Urothelium cell line (cell line): ENCODE measurements at places on chromosomes 1 and 21.

- DNase-seq: no peak
Observed at GRCh38 chr1:12152113-12152891, 14.5 kb upstream of the TNFRSF1B start.

DNA sequence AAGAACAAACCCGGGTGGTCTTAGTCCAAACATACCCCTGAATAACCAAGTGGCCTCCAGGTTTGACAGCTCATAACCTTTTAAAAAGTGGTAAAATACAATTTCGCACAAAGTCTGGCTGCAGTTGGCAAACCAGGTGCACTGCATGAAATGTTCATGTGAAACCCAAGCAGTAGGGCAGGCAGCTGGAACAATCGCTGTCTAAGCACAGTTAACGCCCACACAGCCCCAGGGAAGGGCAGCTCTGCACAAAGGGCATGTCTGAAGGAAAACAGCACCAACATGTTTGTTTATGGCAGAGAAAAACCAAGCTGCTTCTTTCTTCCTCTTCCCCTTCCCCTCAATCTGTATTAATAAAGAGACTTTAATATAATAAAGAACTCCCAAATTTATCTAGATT is 49.5 kb downstream of the KIAA1614 start:
- no peak for DNase-seq

GRCh38 chr1:14261395-14261794 is 337.1 kb upstream of the KAZN start:
- no peak for DNase-seq

GRCh38 chr1:159867664-159868026 is 5.2 kb upstream of the VSIG8 start:
- no peak for DNase-seq

DNA sequence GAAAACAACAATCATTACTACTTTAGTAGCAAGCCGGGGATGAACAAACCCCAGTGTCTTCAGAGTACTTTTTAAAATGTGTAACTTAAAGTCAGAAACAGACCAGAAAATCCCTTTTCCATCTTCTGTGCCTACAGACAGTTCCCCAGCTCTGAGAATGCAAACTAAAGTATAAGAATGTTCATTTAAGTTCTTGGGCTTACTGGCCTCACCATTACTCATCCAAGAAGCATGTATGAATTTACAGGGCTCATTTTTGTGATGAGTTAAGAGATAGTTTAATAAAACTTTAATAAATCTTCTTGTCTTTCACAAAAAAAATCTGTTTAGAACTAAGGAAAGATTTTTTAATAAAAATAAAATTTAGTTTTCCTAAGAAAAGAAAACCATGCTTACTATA is 4.6 kb downstream of the LPGAT1 start:
- no peak for DNase-seq

DNA sequence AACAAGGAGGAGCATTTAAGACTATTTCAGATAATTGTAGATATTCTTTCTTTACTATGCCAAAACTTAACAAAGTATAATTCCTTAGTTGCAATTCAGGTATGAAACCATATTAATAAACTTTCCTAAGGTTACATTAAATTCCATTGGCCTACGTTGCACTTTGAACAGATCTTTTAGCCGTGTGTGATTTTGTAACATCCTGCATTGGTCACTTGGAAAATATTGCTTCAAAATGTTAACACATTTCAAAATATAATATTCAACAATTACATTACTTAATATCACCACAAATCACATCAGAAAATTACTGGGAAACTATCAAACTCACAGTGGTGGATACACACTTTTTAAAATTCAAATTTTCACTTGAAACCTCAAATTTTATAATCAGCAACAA is 20.2 kb downstream of the ETS2 start:
- DNase-seq: no peak

DNA sequence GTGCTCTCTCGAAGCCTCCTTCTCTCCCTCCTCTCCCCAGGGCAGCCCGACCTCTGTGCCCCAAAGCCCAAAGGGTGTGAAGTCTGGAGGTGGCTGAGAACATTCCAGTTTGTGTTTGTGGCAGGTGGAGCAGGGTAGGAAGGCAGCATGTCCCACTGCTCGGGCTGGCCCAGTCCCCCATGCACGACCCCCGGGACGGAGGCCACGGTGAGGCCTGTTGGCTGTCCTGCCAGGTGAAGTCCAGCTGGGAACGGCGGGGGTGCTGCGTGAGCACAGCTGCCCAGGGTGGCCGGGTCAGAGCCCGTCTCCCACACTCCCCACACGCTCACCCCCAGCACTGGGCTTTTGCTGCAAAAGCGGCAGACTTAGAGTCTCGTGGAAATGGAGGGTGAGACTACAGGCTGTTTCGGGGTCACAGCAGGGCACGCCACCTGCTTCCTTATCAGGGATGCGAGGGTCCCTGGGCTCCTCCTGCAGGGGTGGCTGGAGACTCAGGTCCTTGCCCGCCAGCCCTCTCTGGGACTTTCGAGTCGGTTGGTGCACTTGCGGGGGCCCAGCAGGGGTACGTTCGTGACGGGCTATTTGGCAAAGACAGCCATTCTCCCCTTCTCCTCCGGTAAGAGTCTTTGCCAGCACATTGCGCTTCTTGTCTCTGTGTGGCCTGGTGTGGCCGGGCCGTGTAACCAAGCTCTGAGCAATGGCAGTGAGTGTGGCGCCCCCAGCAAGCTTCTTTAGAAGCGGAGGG is 40.3 kb downstream of the MORN1 start:
- DNase-seq: no peak

GRCh38 chr21:34524646-34525601 is 12.9 kb upstream of the KCNE1 start:
- DNase-seq: peak; percentile 21

DNA sequence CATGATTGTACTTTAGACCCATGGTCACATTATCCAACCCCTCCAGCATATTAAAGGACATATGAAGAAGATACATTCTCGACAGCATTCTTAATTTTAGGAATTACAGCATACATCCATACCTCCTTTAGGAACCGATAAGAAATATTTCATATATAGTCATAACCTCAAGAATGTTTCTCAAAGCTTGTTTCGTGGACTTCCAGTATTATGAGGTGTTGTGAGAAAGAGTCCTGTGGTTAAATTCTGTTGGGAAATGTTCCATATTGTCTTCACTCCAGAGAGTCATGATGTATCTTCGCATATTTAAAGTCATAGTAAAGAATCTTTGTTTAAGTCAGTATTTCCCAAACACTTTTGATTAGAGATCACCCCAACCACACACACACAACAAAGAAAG is 321.0 kb upstream of the SNX7 start:
- DNase-seq: no peak

GRCh38 chr1:211603191-211603701 is 24.3 kb upstream of the SLC30A1 start:
- no peak for DNase-seq

DNA sequence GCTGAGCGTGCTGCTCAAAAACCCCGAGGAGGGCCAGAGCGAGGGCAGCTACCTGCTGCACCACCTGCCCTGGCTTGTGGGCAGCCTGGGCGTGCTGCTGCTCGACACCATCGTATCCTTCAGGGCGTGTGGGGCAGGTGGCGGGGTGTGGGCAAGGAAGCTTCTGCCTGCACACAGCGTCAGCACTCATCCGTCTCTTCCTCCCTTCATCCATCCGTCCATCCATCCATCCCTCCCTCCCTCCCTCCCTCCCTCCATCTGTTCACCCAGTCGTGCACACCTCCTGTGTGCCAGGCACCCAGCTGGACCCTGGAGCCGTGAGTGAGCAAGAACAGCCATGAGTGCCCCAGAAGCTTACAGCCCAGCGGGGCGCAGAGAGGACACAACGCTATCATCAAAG is 15.2 kb downstream of the SLC66A1 start:
- DNase-seq: no peak

DNA sequence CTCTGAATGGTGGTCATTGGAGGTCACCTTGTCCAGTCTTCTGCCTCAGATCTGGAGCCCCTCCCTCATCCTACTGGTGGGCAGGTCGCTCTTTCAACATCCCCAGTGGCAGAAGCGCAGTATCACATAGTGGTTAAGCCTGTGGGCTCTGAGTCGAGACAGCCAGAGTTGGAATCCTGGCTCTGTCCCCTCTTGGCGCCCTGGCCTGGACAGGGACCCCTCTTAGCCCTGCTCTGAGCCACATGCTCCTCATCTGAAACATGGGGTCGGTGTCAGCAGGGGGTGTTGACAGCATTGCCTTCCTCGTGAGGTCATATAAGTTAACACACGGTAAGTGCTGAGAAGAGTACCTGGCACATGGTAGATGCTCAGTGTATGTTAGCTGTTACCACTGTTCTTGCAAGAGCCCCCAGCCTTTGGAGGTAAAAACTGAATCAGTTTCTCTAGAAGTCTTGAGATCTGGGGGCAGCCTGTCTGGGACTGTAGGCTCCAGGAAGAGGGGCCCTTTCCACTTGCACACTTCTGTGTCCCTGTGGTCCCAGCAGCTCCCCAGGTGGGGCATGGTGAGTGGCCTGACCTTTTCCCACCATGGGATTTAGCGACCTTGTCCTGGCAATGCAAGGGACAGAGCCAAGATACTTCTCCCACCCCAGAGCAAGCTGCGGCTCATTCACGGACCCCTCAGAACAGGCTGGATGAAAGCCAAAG is 6.4 kb downstream of the ZC3H12A start:
- DNase-seq: no peak

DNA sequence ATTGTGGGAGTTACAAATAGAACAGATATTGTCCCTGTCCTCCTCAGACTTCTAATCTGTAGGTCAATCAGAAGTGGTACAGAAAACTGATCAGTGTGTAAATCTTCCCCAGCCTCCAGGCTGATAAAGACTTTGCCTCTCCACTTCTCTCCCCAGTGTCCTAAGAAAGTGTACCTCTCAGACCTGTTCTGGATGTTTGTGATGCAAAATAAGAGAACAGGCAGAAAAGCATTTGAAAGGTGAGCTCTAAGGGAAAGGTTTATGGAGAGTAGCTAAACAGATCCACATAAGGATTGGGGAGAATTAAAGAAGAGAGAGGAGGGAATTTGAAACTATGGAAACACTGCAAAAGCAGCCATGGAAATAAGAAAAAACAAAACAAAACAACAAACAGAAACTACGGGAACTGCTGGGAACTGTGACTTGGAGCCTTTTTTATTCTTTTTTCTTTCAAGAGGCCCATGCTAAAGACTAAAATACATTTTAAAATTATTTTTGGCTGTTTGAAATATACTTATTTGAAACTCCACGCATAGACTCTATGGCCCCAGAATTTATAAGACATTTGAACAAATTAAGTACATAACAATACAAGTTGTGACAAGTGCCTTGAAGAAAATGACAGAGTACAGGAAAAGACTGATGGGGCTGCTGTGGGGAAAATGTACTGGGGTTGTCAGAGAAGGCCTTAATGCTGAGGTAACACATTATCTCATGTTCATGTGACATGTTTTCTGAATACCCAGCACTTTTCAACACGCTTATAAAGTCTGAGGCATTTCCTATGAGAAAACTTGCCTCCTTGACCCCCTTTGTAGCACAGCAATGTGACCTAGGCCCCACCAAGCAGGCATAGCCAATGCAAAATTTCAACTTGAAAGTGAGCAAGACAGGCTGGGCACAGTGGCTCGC is 51.2 kb downstream of the TRAF5 start:
- no peak for DNase-seq

GRCh38 chr1:64553285-64553684 is 83.4 kb downstream of the CACHD1 start:
- DNase-seq: no peak

- DNase-seq: no peak
Observed at GRCh38 chr1:66269222-66269621, 264.7 kb upstream of the SGIP1 start.

DNA sequence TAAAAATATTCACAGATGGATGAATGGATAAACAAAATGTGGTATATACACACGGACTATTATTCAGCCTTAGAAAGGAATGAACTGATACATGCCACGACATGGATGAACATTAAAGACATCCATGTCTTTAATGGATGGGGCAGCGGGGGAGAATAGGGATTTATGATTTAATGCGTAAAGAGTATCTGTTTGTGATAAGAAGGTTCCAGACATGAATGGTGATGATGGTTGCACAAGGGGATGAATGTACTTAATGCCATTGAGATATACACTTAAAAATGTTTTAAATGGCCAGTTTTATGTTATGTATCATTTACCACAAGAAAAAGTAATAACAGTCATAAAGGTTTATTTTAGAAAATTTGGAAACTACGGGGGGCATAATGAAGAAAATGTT is 108.6 kb upstream of the WLS start:
- no peak for DNase-seq

GRCh38 chr1:88311265-88311664 is 372.8 kb upstream of the PKN2 start:
- DNase-seq: no peak

- DNase-seq: peak; percentile 94
Observed at GRCh38 chr1:32992489-32993323, 28.1 kb upstream of the RNF19B start.

GRCh38 chr21:33847588-33848248 is 67.9 kb downstream of the ATP5PO start:
- DNase-seq: no peak

GRCh38 chr1:225447650-225448089 is 19.8 kb upstream of the LBR start:
- DNase-seq: no peak

GRCh38 chr1:218250492-218250891 is 34.6 kb upstream of the RRP15 start:
- DNase-seq: no peak

DNA sequence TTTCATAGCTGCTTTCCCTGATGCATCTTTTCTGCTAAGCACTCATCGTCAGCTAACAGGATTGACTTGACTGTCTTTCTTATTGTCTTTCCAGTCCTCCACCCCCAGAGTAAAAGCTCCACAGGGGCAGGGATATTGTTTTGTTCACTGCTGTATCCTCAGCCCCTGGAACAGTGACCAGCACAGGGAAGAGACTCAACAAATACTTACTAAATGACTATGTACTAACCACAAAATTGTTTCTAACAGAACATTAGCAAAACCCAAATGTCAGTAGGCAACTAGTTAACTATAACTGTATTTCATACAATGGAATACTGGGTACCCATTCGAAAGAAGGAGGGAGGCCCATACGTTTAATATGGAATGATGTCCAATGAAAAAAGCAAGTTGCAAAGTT is 53.0 kb downstream of the BCAR3 start:
- DNase-seq: no peak

- DNase-seq: no peak
Observed at GRCh38 chr1:65904681-65905083, 112.0 kb downstream of the PDE4B start.

- DNase-seq: no peak
Observed at GRCh38 chr1:41895552-41895951, 23.2 kb downstream of the HIVEP3 start.

DNA sequence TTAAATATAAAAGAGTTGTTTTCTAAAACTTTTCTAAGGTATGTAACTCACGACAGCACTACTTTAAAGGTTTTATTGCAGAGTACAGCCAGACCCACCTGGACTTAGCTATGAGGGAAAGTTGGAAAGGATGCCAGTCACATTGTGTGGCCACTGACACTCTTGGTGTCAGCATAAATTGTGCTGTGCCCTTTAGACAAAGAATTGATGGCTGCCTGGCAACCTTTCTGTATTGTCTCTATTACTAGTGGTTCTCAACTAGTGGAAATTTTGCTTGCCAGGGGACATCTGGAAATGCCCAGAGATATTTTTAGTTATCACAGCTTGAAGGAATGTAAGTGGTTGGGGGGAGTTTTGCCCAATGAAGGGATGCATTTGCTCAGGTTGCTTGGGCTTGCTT is 117.5 kb upstream of the APP start:
- no peak for DNase-seq
